SW 1271 (cell line): ENCODE measurements at places on chromosomes 1 and 21.

DNA sequence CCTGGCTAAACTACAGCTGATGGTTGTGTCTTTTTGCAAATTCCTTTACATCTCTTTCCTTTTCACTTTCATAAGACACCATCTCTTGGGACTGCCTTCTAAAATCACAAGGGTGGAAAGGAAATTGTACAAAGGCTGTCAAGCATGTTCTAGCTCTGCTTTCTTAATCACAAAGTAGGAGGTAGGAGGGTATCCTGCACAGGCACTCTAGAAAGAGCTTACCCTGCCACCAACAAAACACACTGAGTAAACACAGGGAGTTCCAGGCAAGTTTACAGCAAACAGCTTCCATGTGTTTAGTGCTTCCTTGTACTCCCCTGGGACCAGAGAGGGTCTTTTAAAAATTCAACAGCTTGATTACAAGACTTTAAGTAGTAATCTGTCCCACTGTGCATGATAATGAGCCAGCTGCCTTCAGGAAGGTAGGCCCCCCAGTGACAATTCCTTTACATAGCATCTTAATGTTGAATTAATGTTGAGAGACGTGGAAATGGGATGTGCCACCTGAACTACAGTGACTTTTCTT is 2.4 kb downstream of the PLPP3 start:
- no peak for DNase-seq

DNA sequence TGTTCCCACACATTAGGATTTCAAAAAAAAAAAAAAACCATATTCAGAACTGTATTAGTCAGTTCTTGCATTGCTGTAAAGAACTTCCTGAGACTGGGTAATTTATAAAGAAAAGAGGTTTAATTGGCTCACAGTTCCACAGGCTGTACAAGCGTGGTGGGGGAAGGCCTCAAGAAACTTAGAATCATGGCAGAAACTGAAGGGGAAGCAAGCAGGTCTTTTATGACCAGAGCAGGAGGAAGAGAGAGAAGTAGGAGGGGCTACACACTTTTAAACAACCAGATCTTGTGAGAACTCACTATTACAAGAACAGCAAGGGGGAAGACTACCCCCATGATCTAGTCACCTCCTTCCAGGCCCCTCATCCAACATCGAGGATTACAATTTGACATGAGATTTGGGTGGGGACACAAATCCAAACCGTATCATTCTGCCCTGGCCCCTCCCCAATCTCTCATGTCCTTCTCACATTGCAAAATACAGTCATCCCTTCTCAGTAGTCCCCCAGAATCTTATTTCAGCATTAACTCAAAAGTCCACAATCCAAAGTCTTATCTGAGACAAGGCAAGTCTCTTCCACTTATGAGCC is 51.8 kb downstream of the POU2F1 start:
- DNase-seq = no peak

- no peak for DNase-seq
Measured at GRCh38 chr1:157110686-157111085, 11.1 kb upstream of the ETV3L start.

DNA sequence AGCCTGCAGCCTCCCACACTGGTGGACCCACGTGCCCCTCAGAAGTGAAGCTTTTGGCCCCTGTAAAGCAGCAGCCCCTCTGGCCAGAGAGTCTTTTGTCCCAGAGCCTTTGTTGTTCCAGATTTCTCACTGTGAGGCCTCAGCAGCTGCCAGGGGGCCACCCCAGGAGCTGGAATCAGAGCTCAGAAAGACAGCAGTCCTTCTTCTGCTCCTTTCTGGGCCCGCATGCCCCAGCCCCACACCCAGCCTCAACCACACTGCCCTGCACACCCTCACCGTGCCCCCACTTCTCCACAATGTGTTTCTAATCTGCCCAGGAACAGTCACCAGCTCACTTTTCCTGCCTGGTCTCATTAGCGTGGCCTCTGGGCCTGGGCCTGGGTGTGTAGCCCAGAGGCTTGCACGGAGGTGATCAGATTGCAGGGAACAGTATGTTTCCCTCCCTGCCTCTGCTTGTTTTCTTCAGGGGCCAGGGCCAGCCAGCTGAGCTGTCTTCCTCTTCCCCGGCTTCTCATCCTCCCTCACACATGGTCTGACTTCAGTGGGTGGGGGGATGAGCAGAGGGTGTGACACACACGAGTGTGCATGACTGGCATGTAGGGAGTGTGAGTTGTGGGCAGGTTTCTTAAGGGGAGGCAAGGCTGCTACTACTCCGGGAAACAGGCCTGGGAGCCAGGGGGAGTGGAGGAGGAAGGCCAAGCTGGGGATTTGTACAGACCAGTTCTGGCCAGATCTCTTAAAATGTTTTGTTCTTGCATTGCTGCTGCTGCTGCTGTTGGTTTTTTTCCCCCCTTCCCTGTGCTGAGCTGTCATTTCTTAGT is 82.5 kb upstream of the ZNF648 start:
- DNase-seq = no peak

DNA sequence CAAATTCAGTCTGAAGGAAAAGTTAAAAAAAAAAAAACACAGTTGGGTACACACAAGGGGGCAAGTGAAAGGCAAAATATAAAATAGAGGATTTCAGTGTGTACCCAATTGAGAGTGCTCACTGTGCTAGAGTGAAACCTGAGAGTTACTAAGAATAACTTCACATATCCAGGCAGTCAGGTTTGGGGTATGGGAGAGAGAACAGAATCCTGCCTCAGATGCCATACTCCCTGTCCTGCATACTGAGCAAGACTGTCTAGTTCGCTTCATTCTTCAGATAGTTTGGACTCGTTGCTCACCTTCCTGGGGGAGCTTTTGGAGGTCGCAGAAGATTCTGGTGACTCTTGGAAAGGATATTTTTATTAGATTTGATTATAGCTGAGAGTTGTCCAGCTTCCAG is 20.4 kb downstream of the CEP85 start:
- no peak for DNase-seq

DNA sequence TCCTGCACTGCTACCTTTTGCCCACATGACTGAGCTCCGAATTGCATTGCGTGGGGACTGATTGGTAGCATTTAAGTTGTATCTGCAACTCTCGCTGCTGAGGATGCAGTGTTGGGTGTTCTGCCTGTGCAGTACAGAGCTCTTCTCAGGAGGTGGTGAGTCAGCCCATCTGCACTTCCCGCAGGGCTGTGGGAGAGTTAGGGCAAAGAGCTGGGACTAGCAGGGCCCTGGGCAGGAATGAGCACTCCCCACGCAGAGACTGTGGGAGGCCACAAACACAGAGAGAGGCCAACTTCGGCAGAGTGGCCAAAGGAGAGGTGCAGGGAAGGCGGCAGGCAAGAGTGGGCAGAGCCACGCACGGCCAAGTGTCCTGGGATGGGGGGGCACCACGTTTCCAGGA is 244.7 kb downstream of the SIPA1L2 start:
- DNase-seq = no peak

- no peak for DNase-seq
Measured at GRCh38 chr1:8910331-8910730, 31.8 kb upstream of the ENO1 start.

DNA sequence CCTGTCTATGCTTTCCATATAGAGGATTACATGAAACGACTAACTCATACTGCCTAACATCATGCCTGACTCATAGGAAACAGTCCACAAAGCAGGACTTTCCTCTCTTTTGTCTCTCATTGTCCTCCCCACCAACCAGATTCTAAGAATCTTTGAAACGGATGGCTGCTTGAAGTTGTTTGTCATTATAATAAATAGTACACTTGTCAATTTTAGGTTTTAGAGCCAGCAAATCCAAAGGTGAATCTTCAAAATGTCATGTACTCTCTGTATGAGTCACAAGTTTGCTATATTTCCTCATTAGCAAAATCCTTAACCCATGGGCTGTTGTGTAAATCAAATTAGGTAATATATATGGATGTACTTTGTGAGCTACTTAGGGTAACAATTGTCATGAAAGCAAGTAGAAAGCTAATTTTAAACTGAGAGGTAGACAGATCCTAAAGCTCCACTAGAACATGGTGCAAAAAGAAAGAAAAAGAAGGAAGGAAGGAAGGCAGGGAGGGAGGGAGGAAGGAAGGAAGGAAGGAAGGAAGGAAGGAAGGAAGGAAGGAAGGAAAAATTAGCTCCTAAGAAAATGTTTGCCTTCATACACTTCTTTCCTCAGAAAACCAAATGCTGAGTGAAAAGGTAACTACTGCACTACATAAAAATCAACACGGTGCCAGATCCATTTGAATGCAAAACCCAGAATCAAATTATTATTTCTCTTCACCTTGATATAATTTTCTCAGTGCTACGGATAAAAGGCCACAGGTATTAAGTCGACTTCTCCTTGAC is 129.5 kb upstream of the PRMT6 start:
- no peak for DNase-seq

- DNase-seq = no peak
Measured at GRCh38 chr1:165387961-165388360, 31.4 kb upstream of the LMX1A start.

- DNase-seq = no peak
Measured at GRCh38 chr1:40630488-40631223, 34.8 kb downstream of the RIMS3 start.

DNA sequence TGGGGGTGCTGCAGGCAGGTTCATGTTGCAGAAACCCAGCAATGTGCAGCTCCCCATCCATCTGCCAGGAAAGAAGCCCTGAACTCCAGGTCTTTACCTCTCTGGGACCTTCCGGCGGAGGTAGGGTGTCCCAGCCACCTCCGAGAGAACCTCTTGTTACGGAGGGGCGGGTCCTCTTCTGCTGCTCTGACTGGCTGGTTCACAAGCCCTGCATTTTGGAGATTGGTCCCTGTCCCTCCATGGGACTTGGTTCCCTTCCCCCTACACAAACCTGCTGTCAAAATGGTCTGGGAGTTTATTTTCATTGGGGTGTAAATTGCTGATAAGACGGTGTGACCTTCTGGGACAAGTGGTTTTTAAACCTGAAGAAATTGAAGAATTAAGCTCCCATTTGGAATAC is 8.0 kb upstream of the CELSR2 start:
- DNase-seq = no peak

DNA sequence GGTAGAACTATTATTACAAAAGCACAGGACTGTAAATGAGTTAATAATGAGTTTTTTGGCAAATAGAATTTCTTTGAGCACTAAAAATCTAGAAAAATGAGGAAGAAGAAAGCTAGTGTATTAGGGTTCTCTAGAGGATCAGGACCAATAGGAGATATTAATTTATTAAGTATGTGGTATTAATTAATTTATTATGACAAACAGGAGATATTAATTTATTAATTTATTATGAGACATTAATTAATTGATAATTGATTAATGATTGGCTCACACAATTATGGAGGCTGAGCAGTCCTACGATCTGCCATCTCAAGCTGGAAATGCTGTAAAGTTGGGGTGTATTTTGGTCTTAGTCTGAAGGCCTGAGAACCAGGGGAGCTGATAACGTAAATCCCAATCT is 31.2 kb downstream of the PLA2G4A start:
- no peak for DNase-seq

DNA sequence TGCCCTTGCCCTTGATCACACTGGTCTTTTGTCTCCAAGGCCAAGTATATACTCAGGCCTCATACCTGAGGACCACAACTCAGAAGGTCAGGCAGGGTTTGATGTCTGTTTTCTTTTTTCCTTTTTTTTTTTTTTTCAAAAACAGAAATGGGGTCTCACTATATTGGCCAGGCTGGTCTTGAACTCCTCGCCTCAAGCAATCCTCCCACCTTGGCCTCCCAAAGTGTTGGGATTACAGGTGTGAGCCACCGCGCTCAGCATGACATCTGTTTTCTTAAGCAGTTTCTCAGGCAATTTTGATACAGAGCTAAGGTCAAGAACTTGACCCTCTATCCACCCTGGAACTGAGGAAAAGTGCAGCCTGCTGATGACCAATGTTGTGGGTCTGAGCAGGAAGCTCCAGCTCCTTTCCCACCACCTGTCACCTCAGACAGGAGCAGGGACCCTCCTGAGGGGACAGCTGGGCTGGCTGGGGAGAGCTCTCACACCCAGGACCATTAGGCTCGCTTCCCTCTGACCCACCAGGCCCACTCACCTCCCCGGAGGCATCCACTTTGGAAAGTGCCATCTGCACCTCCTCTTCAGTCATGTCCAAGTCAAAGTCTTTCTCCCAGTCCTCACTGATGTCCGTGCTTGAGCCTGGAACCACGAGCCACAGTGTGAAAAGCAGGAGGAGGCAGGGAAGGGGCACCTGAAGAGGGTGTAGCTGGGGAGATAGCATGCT is 5.7 kb downstream of the TSSK3 start:
- DNase-seq = no peak

DNA sequence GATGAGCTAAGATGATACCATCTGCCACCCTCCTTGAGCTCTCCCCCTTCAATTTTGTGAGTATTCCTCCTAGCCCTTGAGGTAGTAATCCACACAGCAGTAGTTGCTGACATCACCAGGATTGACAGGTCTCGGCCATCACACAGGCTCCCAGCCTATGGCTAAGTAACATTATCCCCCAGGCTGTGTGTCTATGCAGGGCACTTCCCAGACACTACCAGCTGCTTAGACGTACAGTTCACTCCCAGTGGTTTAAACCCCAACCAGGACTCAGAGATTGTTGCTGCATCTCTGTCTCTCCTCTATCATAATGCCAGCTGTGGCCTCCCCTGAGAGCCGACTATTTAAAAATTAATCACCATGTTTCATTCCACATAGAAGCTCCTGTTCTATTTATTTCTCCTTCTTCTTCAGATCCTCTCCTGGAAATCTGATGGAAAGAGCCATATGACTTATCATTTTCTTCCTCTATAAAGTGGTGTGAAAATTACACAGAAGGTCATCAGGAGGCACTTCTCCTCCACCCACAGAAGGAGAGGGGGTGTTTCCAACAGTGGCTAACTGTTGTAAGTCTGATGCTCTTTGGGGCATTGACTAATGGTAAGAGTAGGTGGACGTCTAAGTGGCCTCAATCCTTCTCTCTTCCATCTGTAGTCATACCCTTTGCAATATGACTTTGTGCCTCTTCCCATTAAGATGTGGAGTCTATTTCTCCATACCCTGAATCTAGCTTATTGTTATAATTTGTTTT is 396.3 kb downstream of the SETD4 start:
- DNase-seq = no peak

GRCh38 chr1:194618101-194618500 is 1431.7 kb upstream of the B3GALT2 start:
- DNase-seq = no peak

DNA sequence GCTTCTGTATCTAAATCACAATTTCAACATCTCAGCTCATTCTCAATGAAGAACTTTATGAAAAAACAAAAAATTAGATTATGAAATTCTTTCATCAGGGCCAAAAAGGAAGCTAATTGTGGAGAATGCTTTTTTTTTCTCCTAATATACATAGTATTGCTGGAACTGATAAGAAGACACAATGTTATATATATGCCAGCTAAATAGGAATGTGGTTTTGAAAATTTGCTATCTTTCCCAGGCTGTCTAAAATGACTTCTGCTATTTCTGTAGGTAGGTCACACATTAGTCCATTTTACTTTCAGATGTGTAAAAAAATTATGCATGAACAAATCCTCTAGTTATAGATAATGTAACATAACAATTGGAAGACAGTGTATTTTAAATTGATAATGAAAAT is 732.9 kb downstream of the RWDD3 start:
- no peak for DNase-seq
